NCI-H1105 (cell line): ENCODE measurements at places on chromosomes 2 and 18.

GRCh38 chr18:43275546-43275945 is 1.7 kb downstream of the SYT4 start:
- DNase-seq = no peak

DNA sequence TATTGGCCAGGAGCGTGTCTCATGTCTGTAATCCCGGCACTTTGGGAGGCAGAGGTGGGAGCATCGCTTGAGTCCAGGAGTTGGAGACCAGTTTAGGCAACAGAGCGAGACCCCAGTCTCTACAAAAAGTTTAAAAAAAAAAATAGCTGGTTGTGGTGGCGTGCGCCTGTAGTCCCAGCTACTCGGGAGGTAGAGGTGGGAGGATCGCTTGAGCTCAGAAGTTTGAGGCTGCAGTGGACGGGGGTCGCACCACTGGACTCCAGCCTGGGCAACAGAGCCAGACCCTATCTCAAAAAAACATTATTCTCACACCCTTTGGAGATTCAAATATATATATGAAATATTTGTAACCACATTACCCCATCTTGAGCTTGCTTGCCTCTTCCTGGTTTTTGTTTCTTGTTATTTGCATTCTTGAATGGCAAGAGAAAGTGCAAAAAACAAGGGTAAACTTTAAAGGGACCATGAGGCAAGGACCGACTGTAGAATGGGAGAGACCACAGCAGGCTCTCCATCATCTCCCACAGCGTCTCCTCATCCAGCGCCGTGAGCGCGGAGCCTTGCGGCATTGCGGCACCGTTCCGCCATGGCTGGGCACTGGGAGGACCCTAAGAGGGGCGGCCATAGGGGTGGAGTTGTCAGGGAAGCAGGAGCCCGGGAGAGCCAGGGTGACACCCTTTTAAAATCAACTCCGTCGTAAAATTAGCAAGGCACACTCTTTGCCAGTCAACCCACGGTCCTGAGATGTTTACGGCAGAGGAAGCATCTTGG is 1.4 kb downstream of the ELP2 start:
- no peak for DNase-seq

DNA sequence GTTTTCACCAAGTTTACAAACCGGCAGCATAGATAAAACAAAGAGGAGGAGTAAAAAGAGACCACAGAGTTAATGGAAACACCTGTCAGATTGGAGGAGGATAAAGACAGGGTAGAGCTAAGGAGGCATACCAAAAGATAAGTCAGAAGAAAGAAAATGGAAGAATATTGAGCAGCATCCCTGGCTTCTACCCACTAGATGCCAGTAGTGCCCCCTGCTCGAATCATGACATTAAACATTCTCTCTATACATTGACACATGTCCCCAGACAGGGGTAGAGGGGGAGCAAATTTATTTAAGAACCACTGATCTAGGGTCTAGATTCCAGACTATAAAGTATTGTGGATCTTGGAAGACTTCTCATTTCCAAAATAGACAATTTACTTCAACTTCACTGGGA is 159.8 kb upstream of the ETAA1 start:
- no peak for DNase-seq

GRCh38 chr2:120729406-120730399 is 6.0 kb upstream of the GLI2 start:
- DNase-seq = no peak

DNA sequence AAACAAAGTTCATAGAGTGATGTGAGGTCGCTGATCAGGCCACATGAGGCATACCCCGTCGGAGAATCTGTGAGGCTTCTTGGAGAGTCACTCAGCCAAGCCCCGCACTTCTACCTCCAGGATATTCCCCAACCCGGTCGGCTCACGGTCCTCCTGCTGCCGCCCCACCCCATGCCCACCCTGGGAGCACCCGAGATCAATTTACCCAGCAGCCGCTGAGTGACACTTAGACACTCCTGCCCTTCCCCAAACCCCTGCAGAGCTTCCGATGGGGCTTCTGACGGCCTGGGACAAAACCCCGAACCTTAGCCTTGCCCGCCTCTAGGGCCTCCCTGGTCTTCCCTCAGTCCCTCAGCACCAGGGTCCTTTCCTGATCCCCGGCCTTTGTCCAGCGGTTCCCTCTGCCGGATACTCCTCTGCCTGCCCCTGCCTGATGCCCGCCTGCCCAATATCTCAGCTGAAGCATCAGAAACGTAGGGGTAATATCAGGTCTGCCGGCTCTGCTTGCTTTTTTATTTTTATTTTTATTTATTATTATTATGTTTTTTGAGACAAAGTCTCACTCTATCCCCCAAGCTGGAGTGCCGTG is 18.9 kb upstream of the OTOS start:
- no peak for DNase-seq

DNA sequence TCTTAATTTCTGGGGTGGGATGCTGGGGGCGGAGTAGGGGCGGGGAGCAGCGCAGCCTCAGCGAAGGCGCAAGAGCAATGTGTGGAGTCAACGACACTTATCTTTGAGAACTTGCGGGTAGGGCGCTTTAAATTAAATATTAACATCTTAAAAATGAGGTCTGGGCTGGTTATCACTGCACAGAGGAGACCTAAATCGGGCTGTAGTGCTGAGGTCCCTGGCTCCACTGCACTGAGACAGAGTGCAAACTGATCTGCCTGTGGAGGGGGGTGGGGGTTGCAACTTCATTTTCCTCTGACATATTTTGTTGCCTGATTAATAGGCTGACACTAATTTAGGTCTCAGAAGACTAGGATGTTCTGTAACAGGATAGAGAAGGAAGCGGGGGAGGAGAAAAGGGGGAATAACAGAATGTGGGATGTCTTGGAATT is 253.0 kb upstream of the FANCL start:
- no peak for DNase-seq

DNA sequence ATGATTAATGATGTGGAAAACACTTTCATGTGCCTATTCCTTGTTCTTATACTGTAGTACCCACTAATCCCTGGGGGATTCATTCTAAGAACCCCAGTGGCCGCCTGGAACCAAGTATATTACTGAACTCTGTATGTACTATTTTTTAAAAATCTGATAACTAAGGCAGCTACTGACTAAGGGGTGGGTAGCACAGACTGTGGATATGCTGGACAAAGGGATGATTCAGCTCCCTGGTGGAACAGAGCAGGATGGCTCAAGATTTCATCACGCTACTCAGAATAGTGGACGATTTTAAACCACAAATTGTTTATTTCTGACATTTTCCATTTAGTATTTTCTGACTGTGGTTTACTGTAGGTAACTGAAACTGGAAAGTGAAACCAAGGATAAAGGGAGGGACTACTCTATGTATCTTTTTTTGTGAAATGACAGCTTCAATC is 41.8 kb upstream of the CDC42EP3 start:
- no peak for DNase-seq

DNA sequence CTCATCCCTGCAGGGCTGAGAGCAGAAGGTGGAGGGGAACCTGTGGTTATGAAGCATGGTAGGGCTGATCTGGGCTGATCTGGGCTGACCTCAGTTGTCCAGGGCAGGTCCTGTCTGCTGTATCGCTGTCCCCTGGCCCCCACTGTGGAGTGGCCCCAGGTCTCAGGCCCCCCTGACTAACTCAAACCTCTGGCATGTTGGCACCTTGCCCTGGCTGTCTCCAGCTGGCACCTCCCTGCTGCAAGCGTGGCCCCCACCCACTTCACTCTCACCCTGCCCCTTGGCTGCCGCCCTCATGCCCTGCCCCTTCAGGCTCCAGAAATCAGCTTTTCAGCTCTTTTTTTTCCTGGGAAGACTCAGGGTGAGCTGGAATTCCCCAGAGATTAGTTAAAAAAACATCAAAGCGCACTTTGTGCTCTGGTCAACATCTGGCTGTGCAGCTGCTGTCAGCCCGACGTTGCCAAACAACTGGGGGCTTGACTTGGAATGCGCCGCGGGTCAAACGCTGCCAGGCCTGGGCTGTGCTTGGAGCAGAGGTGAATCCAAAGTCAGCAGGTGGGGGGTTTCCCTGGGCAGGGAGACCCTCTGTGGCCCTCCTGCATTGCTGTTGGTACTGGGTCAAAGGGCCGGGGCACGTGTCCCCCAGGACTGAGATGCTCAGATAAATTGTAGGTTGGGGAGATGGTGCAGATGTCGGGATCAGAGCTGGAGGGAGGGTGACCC is 173.8 kb upstream of the HDAC4 start:
- DNase-seq = no peak

DNA sequence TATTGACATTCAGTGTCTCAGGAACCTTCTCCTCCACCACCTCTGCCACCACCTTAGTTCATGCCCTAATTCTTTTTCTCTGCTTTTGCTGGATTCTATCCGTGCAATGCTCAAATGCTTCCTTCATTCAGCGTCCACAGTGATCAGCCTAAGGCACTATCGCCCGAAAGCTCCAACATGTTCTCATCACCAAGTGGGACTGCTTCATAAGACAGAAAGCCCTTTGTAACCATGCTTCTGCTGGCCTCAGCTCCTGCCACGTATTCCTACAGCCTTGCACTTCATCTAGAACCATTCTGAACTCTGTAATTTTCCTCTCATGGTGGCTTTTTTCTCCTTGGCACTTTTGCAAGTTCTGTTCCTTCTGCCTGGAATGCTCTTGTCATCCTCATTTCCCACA is 222.9 kb downstream of the HNMT start:
- DNase-seq = no peak

- DNase-seq = no peak
These were observed 79.9 kb upstream of the FSIP2 start for GRCh38 chr2:185658750-185659149.

DNA sequence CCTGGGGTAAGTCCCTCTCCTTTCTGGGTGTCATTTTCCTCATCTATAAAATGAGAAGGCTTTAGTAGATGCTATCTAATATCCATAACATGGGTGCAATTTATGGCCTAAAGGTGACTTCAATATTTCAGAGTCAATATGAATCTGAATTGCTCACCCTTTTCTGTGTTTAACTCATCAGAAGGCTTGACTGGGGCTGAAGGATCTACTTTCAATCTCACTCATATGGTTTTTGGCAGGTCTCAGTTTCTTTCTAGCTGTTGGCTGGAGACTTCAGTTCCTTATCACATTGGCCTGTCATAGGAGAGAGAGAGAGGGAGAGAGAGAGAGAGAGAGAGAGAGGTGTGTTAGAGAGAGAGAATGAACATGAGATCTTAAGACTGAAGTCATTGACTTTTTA is 343.7 kb upstream of the MEX3C start:
- DNase-seq = no peak

DNA sequence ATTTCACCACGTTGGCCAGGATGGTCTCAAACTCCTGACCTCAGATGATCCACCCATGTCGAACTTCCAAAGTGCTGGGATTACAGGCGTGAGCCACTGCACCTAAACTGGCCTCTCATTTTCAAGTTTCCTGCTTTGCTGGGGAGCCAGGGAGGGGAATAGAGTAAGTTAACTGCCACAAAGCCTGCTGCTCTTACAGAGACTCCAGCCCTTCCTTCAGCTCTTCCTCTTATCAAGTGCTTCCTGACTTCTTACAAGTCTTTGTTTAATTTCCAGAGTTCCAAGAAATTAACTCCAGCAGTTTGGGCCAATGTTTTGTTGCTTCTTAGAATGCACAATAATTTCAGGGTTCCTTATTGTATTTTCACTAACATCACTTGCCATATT is 24.3 kb upstream of the UBE2F start:
- DNase-seq = no peak

DNA sequence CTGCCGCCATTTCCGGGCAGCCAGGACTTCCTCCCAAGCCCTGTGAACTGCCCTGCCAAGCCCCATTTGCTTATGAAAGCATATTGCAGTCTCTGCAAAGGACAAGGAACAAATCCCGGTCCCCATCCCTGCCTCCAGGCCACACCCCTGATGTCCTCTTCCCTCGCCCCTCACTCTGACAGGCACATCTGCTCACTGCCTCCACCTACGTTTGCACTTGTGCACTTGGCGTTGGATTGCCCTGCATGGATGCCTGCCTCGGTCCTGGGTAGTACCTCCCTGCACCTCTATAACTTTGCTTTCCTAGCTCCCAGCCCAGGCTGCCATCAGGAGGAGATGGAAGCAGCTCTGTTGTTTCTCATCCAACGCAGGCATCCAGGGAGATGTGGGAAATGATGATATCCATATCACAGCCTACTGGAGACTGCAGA is 19.6 kb upstream of the RPL31 start:
- DNase-seq = no peak

GRCh38 chr2:204228169-204228886 is 291.8 kb downstream of the ICOS start:
- no peak for DNase-seq

GRCh38 chr2:128325611-128326181 is 7.0 kb upstream of the HS6ST1 start:
- no peak for DNase-seq

GRCh38 chr2:140200764-140201163 is 1420.6 kb upstream of the NXPH2 start:
- no peak for DNase-seq

DNA sequence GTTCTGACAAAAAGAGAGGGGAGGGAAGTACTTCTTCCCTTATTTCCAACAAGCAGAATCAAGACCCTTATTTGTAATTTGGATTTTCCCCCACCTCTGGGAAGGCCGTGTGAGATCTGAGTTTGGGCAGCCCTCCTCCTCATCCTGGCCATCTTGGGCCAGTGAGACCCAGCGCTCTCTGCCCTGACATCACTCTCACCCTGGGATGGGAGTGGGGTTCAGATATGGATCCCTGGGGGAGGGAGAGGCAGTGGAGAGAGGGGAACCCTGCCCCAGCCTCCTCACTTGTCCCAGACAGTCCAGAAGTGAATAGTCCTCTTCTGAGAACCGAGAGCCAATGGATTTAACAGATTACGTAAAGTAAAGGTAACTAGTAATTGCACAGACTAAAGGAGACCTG is 64.5 kb downstream of the DYSF start:
- DNase-seq = no peak

GRCh38 chr18:66439670-66440069 is 164.2 kb downstream of the CDH19 start:
- no peak for DNase-seq

DNA sequence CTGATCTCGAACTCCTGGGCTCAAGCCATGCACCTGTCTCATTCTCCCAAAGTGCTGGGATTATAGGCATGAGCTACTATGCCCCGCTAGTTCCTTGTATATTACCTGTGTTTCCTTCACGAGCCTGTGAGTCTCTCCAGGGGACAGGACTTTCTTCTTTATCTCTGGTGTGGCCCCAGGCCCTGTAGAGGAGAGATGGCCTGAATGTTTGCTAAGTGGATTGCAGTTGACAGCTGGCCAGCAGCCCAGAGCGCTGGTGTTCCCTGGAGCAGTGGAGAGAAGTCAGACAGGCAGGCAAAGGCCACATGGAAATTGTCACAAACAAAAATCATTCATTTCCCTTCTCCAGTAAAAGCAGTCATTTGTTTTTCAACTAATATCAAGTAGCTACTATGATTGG is 17.9 kb downstream of the LPIN1 start:
- no peak for DNase-seq

GRCh38 chr2:176656776-176657140 is 387.5 kb downstream of the MTX2 start:
- no peak for DNase-seq

DNA sequence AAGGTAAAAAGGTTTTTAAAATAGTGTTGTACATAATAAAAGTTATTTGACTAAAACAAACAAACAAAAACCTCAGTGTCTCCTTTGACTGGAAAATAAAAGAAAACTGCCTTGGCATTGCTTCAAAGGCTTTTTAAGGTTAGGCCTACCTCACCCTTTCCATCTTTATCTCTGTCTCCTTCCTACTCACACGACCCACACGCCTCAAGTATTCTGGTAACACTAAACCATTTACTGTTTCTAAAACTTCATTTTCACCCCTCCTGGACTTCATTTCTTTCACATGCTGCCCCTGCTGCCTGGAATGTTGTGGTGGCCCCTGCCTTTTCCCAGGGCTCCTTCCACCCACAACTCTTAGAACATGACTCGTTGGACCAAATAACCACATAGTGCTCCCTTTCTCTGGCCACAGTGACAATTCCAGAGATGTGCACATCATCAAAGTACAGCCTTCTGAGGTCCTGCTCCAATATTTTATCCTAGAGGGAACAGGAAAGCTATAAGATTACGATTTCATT is 54.0 kb downstream of the ERBB4 start:
- DNase-seq = no peak
